Stimulated activated CD4-positive, alpha-beta T cell treated with anti-CD3 and anti-CD28 coated beads, TNF-alpha, amount 100 ng/mL, for 24 hours (primary cell): ENCODE measurements at places on chromosomes 5 and 9.

DNA sequence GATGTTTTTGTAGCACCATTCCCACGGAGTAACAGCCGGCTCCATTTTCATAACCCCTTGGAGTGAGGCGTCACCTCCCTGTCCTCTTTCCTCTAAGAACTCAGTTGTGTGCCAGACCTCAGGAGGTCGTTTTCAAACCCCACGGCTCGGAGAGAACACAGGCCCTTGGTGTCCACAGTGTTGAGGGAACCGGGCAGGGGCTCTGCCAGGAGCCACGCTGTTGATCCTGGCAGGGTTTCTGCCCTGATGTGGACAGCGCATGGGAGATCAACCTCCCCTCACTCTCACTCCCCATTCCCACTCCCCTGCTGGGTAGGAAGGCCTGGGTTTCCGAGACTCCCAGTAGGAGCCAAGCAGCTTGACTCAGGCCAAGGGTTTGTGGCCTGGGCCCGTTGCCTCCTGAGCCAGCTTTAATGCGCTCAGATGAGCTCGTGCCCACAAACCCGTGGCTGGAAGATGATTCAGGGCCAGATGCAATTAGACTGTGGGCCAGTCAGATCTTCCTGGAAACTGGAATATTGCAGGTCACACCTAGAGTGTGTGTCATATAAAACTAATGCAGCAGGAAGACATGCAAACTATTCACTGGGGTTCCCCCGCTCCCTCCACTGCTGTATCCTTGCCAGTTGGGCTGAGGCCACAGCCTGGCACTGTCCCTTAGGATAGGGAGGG lies 133.4 kb downstream of the SLC12A2 start:
- no peak for DNase-seq

- DNase-seq, result peak; percentile 59
These were observed at the start of gene GPR107 for GRCh38 chr9:130053504-130054324. Gene GPR107 (plus strand): TSS chr9:130053906. CDS start chr9:130053933, 27 bp downstream.

DNA sequence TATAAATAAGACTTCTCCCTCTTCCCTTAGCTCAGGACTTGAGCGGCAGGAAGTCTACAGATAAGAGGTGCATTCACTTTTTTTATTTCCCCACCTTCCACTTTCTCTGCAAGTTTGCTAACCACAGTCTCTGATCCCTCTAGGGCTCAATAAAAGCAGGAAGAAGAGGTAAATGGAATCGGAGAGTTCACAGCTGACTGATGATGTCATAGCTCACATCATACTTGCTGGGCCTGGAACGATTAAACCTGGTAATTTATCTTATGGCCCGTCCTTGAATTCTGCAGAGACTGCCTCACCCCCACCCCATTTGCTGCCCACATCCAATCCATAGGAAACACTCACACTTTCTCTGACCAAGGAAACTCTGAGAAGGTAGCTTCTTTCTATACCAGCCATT lies 62.9 kb downstream of the DRD1 start:
- DNase-seq, result no peak

DNA sequence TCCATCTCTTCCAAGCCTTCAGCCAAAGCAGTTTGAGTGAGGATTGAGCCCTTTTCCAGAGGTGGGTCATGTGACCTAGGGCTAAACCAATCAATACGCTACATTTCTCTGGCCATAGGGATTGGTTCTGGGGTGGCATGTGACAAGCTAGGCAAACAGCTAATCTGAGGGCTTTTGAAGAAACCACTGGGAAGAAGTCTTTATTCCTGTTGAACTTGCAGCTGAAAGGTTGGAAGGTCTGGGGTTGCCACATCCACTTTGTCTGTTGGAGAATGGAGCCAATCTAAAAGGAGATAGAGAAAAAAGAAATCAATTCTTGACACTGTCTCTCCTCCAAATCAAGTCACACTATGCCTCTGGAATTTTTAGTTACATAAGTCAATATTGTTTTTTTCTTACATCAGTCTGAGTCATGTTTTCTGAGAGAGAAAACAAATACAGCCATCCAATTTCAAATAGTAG lies 637.8 kb upstream of the WWC1 start:
- no peak for DNase-seq

GRCh38 chr5:116137544-116138378 lies 52.9 kb downstream of the COMMD10 start:
- DNase-seq, result no peak

- DNase-seq, result no peak
These were observed 615.1 kb downstream of the CDH12 start for GRCh38 chr5:22238047-22238446.

GRCh38 chr5:65938256-65938655 lies 11.9 kb downstream of the ERBIN start:
- no peak for DNase-seq

- DNase-seq, result no peak
These were observed 28.2 kb downstream of the C9orf152 start for GRCh38 chr9:110179734-110180133.

DNA sequence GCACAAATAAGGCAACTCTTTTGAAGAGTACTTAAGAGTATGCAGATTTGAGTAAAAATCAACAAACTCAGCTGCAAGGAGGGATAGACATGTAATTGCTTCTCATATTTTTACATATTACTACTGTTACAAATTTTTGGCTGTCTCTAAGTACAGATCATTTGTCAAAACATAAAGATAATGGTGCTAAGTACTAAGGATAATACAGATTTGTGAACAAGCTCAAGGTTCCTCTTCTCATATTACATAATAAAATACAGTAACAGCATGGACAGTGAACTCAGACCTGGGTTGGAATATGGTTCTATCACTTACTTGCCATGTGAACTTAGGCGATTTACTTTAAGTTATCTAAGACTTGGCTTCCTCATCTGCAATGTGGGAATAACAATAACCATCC lies 168.0 kb downstream of the AP3B1 start:
- no peak for DNase-seq

GRCh38 chr9:15146268-15146700 lies 160.7 kb downstream of the TTC39B start:
- DNase-seq, result no peak

DNA sequence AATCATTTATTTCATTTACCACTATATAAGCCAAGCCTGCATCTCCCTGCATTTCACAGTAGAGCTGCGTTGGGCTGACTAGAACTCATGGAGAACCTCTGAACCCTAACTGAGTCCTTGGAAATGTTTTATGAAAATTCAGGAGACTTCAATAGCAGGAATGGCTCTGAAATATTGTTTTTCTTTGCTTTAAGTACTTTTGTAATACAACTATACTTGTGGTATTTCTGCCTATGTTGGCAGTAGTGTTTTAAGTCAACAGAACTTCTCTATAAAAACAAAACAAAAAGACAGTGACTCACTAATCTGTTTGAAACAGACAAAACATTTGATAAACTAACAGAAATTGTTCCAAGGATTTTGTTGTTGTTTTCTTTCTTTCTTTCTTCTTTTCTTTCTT lies 489.2 kb upstream of the MEF2C start:
- no peak for DNase-seq

DNA sequence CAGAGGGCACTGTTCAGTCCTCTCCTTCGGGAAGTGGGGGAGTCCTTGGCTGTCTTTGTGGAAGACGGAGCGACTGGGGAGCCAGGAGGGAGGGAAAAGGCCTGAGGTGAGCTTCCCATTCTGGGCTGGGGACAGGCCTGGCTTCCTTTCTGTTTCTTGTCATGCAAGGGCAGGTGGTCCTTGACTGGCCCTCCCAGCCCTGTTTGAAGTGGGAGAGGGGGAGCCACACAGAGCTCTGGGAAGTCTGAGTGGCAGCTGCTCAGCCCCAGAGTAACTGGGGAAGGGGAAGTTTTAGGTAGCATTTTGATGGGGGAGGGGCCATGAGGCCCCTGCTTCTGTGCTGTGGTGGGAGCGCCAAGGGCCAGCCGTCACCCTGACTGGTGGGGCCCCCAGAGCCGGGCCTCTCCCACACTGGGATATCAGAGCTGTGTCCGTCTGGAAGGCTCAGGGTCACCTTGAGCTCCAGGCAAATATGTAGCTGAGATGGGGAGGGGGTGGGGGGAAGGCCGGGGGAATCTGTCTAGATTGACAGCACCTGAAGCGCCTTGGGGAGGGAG lies 6.5 kb downstream of the UNC5A start:
- no peak for DNase-seq

GRCh38 chr9:123102375-123103113 lies 69.1 kb downstream of the GPR21 start:
- DNase-seq, result no peak

DNA sequence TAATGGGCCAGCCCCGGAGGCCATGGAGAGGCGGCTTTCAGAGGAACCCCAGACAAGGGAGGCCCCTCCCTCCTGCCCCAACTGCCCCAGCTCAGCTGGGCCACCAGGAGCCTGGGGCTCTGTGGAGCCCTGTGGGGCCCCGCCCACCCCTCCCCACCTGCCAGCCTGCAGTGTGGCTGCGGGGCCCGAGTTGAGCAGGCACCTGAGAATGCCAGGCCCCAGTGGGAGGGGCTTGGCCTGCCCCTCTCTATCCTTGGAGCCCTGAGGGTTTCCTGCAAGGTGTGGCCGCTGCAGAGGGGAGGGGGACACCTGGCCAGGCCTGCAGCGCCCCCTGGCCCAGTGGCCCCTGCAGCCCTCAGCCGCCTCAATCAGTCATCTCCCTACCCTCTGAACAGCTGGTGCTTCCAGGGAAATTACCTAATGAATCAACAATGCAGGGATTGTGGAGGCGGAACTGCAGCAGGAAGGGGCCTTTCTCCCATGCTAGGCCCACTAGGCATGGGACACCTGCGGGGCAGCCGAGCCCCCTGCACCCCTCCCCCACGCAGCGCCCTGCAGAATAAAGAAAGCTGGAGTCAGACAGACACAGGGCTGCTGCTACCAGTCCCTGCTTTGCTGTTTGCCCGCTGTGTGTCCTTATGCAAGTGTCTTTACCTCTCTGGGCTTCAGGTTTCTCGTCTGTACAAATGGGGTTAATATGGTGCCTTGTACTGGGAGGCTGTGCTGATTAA lies 48.0 kb downstream of the LMX1B start:
- no peak for DNase-seq

DNA sequence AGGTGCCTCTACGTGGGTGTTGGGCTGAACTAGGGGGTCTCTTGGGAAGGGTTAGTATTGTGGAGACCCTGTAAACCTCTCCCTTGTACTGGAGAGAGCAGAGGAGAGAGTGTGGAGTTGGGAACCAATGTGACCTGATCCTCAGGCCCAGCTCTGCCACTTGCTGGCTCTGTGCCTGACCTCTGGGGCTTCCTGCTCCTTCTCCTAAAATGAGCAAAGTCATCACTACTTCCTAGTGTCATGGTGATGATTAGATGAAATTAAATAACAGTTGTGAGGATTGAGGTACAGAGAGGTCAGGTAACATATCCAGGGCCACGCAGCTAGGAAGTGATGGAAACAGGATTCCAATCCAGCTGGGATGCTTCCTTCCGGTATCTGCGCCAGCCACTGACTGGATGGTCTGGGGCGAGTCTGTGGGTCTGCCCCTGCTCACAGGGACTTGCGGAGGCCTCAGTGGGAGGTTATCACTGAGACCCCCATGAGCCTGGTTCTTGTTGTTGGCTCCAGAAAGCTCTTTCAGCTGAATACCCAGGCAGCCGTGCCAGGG lies 9.2 kb downstream of the GALNT10 start:
- DNase-seq, result no peak

DNA sequence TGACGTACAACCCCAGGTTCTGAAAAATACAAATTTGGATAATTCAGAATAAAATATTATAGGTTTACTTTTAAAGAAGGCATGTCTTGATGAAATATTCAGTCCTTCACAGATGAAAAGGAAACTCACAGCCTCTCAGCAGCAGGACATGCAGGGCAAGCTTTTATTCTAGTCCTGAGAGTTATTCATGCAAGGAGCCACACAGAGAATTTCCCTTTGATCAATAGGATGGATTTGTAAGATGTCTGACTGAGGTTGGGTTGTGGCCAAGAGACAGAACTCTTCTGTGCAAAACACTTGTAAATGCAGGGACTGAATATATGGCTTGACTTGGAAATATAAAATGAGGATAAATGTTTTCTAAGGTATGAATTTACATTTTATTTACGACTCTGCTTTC lies 48.8 kb upstream of the TBCA start:
- DNase-seq, result no peak

DNA sequence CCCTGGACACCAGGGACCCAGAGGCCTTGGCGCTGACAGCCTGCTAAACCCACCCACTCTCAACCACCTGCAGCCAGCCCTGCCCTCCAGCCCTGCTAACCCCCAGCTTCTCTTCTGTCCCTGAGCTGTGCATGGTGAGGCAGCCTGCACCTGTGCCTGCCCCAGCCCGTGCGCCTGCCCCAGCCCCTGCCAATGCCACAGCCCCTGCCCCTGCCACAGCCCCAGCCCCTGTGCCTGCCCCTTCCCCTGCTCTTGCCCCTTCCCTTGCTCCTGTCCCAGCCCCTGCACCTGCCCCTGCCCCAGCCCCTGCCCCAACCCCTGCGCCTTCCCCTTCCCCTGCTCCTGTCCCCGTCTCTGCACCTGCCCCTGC lies 43.3 kb upstream of the IRX4 start:
- no peak for DNase-seq

GRCh38 chr9:121376214-121376830 lies 6.3 kb upstream of the STOM start:
- DNase-seq, result no peak

- DNase-seq, result no peak
These were observed 52.5 kb upstream of the CTNNA1 start for GRCh38 chr5:138700581-138701362.

DNA sequence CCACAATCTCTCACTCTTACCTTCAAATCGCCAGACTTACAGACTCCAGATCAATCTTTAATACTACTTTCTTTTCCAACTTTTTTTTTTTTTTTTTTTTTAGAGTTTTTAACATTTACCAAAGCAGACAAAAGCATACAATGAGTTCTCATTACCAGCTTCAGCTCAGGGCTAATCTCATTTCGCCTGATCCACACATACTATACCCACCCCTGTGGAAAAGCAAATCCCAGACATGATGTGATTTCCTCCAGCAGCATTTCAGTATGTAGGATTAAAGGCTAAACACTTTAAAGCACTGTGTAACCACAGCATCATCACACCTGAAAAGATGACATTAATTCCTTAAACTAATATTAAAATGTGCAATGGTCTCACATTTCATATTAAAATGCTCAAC lies 138.8 kb upstream of the RETREG1 start:
- no peak for DNase-seq

DNA sequence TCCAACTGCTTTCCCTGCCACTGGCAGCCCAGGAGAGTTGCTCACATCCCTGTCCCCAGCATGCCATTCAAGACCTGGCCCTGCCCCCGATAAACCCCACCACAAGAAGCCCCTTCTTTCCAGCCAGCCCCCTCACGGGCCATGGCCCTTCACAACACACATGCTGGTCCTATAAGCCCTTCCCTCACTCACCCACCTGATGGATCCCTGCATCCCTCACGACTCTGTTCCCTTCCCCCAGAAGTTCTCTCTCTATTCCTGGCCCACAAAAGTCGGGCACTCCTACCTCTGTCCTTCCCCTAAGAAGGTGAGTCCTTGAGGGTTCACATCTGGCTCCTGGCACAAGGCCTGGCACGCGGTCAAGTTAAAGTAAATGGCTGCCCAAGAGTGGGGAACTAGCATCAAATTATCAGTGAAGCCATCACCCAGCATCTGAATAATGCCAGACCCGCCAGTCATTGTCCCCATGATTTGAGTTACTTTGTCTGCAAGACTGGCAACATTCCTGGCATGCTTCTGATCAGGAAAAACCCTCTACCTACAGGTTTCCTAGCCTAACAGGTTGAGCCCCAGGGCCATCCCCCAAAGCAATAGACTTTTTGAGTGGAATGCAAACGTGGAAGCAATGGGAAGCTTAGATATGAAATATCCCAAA lies 65.9 kb downstream of the CRB2 start:
- no peak for DNase-seq
